Stimulated activated CD4-positive, alpha-beta T cell treated with anti-CD3 and anti-CD28 coated beads, Interleukin-2, amount 100 ng/mL, for 48 hours (primary cell): ENCODE measurements at places on chromosomes 5 and 9.
A peak's percentile ranks its signal among the peaks of the same experiment; 100 is the strongest.

- DNase-seq = peak; percentile 78
Observed at GRCh38 chr9:122099271-122099869, 6.3 kb upstream of the TTLL11 start.

- DNase-seq = no peak
Observed at GRCh38 chr5:89606939-89607534, 724.1 kb upstream of the MEF2C start.

DNA sequence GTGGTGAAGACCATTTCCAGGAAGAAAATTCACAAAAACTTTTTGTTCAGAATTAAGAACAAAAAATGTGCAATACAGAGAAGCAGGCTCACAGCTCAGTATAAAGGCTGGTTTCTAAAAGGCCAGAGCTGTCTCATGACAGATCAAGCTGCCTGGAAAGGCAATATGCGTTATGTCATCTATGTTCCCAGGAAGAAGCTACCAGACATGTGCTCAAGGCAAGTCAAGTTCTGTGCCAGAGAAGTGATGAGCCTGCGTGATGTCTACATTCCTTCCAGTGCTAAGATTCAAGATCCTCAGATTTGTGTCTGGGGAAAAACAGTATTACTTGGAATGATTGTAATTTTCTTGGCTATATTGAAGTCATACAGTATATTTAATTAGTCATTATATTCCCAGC, 104.3 kb downstream of the PDE4D start:
- no peak for DNase-seq

- no peak for DNase-seq
Observed at GRCh38 chr9:96567203-96567700, 52.4 kb downstream of the CDC14B start.

DNA sequence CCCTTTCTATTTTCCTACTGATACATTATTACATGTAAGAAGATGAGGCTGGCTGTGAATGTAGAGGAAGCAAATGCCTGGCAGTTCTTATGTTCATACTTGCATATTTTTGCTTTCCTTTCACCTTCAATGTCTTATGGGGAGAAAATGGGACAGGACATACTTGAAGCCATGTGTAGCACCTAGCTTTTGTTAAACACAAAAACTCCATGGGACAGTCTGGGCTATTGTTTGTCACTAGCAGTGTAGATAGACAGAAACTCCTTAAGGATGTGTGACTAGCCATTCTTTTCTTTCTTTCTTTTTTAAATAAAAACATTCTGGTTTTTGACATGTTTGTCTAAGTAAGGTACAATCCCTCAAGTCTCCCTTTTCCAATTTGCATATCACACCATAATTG, 122.7 kb downstream of the ARL15 start:
- no peak for DNase-seq

DNA sequence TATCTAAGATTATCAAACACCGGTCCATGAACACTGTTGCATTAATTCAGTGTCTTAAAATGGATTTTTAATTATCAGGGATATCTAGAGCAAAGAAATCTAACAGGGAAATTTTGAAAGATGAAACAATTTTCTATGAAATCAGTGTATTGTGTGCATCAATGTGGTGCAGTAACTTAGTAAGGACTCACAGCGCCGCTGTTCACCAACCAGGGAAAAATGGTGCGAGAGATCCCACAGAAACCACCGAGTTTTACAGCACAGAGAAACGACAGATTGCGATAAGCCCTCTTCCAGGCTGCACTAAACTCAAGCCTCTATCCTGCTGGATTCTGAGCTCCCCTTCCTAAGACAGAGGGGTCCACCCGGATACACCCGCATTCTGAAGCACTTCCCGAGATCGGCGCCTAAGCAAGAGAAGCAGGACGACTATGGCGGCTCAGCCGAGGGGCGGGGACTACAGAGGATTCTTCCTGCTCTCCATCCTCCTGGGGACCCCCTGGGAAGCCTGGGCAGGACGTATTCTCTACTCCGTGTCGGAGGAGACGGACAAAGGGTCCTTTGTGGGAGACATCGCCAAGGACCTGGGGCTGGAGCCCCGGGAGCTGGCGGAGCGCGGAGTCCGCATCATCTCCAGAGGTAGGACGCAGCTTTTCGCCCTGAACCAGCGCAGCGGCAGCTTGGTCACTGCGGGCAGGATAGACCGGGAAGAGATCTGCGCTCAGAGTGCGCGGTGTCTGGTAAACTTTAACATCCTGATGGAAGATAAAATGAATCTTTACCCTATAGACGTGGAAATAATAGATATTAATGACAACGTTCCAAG, at the start of gene PCDHGA7:
Gene PCDHGA7 (plus strand): TSS at position 274 of the 826 bp plus-strand sequence. CDS start 158 bp downstream, at position 432.
- no peak for DNase-seq

DNA sequence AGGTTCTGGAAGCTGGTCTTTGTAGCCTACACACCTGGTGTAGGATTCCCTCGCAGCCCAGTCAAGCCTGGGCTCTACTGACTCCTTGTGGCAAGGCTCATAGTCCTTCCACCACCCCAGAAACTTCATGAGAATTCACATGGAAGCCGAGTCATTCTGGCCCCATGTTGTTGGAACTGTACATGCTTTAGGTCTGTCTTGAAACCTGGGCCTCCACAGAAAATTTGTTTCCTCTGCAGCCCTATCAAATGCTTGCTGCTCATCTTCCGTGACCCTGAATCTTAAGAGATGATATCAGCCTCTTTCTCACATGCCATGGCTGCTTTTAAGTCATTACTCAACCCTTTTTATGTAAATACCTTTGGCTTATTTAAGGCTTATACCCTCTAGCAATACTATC, 113.4 kb upstream of the GRHPR start:
- peak; percentile 4 for DNase-seq

- DNase-seq = no peak
Observed at GRCh38 chr9:119216651-119217331, 152.4 kb downstream of the BRINP1 start.

DNA sequence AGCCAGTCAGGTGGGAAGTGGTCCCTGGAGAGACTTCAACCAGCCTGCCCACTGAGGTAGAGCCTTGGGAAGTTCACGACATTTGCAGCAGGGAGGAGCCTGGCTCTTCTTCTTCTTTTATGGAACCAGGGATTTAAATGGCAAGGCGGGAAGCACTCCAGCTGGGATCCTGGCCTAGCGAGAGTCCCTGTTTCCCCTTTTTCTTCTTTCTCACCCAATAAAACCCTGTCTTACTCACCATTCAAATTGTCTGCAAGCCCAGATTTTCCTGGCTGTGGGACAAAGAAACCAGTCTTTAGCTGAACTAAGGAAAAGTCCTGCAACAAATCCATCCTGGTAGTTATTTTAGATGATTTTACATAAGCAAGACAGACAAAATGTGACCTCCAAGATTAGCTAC, 503.7 kb downstream of the CDH10 start:
- DNase-seq = no peak

GRCh38 chr5:106241409-106241808, 1429.3 kb downstream of the EFNA5 start:
- no peak for DNase-seq
